Motor neuron (in vitro differentiated cells): ENCODE measurements at places on chromosomes 7 and 10.

DNA sequence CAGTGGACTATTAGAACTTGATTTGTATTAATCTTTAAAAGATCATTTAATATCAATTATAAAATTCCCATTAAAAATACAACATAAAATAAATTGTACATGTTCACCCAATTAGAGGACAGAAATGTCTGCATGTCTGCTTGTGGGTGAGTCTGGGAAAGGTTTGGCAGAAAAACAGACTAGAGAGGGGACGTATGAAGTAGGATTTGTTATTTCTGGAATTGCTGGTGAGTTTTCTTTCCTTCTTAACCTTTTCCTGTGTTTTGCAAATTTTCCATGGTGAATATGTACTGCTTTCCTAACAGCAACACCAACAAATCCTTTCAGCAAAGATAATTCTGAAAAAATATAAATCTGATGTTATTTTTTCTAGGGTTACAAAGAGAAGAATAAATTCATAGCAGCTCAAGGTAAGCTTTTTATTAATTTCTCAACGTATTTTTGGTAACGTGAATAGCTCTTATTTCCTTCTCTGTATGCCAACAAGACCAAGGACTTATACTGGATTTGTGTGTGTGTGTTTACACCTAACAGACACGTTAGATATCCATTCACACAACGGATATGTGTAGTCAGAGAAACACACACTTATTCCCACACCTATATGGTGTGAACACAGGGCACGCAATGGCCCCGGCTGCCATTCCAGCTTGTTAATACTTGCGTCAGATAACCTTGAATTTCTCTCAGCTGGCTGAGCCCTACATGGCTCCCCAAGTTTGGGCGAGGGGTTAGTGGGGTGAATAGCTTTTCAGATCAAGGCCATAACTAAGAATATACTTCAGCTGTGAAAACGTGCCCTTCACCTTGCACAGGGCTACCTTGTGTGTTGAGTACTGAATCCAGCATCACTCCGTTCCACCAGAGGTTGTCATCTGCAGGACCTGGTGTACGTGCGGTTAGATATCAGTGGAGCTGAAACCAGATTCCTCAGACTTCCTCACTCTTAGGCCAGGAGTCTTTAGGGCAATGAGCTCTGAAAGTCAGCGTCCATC lies 64.6 kb downstream of the MKI67 start:
- no peak for ATAC-seq

- no peak for ATAC-seq
Measured at GRCh38 chr10:13885238-13885990, 298.6 kb downstream of the PRPF18 start.

DNA sequence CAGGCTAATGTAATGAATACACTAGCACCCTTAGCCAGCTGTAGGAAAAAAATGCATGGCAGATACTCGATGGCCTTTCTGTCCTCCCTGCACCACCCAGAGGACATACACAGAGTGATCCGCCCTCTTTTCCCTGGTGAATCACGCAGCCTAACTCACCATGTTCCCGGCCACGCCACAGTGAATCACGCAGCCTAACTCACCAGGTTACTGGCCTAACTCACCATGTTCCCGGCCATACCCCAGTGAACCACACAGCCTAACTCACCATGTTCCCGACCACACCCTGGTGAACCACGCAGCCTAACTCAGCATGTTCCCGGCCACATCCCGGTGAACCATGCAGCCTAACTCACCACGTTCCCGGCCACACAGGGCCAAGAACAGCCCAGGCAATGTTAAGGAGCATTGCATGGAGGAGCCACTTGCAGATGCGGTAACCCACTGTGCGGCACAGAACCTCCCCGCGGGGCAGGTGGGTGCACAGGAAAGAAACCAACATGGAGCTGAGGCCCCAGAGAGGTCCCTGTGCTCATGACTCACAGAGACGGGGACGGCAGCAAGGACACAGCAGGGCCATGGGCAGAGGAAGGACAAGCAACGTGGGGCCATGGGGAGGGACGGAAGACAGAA lies 508.5 kb downstream of the DNAJB6 start:
- no peak for ATAC-seq

GRCh38 chr7:152050547-152050971 lies 25.1 kb downstream of the GALNT11 start:
- no peak for ATAC-seq

GRCh38 chr7:12805518-12805928 lies 118.1 kb downstream of the ARL4A start:
- no peak for ATAC-seq

- no peak for ATAC-seq
Measured at GRCh38 chr10:13559124-13559700, 27.6 kb upstream of the PRPF18 start.

DNA sequence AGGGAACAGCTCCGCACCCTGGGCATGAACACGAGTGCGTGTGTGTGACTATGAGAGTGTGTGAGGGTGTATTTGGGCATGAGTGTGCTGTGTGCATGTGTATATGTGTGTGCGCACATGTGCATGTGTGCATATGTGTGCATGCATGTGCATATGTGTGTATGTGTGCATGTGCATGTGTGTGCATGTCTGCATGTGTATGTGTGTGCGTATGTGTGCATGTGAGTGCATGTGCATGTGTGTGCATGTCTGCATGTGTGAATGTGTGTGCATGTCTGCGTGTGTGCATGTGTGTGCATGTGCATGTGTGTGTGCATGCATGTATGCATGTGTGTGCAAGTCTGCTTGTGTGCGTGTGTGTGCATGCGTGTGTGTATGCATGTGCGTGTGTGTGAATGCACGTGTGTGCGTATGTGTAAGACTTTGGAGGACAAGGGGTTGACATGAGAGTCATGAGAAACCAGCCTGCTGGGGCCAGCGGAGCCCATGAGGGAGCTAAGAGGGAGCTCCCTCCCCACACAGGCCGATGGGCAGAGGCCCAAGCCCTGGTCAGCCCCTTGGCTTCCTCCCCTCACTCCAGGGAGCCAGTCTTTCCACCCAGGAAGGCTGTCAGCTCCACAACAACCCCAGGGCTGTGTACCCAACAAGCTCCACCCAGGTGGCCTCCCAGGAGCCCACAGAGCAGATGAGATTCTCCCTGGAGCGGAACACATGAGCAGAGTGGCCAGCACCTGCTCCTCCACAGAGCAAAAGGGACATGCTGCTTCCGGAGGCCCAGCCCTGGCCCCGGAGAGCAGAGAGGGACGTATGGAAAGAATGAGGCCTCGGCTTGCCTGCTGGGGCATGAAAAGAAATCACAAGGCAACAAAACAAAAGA lies 142.5 kb upstream of the PPP2R2D start:
- peak; percentile 93 for ATAC-seq

- no peak for ATAC-seq
Measured at GRCh38 chr7:106236065-106236464, 48.7 kb downstream of the NAMPT start.

GRCh38 chr10:78838141-78838657 lies 230.6 kb upstream of the ZMIZ1 start:
- peak; percentile 22 for ATAC-seq

DNA sequence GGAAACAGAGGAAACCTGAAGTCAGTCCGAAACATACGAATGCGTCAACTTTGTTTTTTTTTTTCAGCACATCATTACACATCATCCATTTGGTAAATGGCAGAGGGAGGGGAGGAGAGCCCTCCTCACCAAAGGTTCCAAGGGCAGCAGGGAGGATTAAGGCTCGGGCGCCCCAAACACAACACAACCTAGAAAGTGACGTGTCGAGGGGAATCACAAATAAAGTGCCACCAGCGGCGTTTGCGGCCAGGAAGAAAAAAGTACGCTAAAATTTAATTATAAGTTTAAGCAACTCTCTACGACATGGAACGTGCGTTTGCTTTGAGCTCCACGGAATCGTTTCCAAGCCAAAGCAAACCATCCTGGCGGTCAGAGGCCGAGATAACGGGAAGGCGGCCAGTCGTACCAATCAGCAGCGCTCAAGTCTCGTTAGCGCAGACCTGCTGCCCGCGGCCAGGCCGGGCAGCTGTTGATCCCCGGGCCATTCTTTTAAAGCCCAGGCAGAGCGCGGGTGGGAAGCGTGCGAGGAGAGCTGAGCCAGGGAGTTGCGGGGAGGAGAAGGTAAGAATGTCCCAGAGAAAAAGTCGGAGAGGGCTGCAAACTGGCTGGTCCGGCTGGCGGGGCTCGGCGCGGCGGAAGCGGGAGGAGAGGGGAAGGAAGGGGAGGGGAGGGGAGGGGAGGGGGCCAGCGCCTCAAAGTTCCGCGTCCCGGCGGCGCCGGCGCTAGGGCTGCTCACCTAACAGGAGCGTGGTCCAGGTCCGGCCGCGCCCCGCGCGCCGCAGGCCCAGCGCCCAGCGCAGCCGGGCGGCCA lies 719 bp downstream of the DPY19L1 start:
- ATAC-seq = peak; percentile 25
